ENCODE measurements at places on chromosomes 3 and 15.

GRCh38 chr3:21446027-21446426 is 305.0 kb downstream of the ZNF385D start:
- DNase-seq, result no peak

DNA sequence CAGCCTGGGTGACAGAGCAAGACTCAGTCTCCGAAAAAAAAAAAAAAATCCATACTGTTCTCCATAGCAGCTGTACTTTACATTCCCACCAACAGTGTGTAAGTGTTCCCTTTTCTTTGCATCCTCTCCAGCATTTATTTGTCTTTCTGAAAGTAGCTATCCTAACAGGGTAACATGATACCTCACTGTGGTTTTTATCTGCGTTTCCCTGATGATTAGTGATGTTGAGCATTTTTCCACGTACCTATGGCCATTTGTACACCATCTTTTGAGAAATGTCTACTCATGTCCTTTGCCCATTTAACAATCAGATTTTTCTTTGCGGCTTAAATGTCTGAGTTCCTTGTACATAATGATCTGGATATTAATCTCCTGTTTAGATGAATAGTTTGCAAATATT is 119.3 kb downstream of the RFX7 start:
- no peak for DNase-seq

GRCh38 chr3:62521464-62522105 is 148.2 kb upstream of the FEZF2 start:
- DNase-seq, result no peak

DNA sequence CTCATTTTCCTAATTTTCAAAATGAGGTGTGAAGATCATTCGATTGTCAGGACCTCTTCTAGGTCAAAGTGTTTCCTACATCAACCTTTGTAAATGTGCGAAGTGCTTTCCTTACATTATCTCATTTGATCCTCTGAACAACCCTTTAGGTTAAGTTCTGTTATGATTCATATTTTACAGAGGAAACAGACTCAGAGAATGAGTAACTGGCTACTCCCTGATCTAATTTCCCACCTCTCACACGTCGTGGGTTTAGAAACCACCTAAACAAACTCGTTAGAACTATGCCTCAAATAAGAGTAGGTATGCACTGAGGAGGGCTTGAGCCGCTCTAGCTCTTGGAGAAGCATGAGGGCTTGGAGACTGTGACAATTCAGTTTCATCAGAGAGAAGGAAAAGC is 148.6 kb downstream of the CD47 start:
- DNase-seq, result no peak

- DNase-seq, result no peak
Measured at GRCh38 chr3:71641674-71642073, 58.1 kb upstream of the FOXP1 start.

DNA sequence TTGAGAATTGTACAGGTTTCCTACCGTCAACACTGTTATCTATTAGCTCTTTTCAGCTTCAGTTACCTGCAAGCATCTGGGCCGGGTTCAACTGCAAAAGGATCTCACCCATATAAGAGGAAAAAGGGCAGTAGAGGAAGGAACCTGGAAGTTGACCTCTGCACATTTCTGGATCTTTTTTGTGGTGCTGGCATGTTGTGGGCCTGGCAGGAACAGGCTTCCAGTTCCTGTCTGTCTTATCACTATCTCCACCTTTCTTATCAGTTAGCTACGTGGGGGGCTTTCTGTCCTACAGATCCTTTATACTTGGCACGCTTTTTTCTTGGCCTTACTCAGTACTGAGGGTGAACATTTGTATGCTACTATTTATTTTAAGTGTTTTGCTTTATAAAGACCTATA is 42.2 kb upstream of the TJP1 start:
- DNase-seq, result no peak

DNA sequence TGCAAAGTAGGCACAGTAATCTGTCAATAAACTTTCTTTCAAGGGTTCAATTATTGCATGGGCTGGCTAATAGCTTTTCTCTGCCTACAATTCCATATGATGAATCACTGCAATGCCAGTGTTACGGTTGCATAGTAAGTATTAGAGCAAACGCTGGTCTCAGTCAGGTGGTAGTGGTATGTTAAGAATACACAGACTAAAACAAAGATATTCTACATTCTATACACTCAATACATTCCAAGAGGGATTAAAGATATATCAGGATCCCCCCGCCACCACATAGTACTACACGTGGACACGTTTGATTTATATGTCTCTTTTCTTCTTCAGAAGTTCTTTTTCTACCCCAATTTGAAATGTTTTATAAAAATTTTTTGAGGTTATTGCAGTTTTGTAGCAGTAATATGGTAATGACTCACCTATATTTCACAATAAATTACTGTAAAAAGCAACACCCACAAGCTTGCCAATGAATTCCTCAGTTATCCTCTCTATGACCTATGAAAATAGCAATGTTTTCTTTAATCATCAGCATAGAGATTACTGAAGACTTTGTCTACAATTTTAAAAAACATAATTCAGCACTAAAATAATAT is 68.2 kb downstream of the CD200R1L start:
- no peak for DNase-seq

DNA sequence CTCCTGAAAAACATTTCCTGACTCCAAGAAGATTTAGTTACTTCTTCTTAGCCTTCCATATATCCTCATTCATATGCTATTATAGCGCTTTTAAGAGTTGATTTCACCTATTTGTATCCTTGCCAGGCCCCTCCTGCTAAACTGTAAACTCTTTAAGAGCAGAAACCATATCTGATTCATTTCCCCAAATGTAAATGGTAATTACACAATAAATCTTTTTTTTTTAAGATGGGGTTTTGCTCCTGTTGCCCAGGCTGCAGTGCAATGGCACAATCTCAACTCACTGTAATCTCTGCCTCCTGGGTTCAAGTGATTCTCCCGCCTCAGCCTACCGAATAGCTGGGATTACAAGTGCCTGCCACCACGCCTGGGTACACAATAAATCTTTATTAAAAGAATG is 4.5 kb downstream of the DLEC1 start:
- DNase-seq, result no peak

DNA sequence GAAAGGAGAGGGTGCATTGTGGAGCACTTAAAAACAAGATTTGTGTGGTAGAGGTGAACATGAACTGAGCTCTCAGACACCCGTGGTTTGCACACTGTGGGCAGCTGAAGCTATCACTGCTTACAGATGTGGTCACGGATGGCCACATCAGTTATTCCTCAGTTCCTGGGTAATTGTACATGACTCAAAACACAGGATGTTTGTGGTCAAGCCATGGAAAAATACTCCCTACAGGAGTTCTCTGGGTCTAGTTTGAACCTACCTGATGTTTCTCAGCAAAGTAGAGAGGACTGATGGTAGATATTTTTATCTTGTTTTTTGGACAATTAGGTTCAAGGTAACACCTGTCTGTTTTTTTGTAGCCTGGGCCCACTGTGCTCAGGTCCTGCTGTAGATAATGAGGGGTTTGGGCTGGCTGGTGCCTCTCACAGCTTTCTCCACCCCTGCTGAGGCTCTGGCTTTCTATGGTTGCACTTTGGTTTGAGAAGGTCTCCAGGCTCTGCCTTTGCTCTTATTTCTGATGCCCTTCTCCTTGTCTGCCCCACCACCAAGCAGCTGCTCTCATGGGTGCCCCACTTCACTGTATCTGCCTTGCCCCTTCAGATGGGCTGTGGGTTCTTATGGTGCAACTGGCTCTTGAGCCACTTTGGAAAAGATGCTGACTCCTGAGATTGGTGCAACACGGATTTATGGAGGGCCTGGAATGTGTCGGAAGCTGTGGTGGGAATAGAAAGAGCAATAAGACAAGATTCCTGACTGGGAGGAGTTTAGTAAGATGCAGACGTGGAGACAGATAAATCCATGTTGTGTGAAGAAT is 40.1 kb downstream of the CDCP1 start:
- DNase-seq, result no peak

- no peak for DNase-seq
Measured at GRCh38 chr3:9785602-9786001, 6.7 kb downstream of the TADA3 start.

DNA sequence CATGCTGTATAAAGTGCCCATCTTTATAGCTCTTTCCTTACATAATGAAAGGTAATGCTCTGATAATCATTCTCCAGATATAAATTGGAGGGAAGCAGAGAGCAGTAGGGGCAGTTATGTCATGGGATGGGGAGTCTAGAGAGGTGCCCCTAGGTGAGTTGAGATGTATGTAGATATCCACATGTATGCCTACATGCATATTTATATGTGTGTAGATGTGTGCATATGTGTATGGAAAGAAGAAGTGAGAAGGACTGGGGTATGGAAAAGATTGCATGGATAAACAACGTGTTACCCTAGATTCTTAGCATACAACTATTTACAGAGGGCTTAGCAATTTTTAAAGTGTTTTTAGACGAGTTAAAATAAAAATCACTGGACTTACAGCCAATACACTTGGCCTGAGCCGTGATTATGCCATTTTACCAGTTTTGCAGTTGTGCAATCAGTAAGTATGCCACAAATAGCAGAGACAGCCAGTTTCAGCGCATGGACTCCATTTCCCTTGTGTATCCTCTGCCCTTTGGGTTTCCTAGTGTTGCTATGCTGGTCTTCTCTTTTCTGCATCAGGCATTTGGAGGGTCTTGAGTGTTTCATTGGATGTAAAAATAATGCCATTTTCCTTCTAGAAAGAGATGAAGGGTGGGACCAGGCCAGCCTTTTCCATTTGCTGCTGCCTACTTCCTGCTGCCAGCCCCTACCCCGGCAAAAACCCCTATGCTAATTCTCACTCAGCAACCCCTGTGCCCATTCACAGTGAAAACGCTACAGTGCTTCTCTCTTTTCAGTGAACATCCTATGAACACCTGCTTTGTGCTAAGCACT is 199.4 kb upstream of the NR2E3 start:
- no peak for DNase-seq

DNA sequence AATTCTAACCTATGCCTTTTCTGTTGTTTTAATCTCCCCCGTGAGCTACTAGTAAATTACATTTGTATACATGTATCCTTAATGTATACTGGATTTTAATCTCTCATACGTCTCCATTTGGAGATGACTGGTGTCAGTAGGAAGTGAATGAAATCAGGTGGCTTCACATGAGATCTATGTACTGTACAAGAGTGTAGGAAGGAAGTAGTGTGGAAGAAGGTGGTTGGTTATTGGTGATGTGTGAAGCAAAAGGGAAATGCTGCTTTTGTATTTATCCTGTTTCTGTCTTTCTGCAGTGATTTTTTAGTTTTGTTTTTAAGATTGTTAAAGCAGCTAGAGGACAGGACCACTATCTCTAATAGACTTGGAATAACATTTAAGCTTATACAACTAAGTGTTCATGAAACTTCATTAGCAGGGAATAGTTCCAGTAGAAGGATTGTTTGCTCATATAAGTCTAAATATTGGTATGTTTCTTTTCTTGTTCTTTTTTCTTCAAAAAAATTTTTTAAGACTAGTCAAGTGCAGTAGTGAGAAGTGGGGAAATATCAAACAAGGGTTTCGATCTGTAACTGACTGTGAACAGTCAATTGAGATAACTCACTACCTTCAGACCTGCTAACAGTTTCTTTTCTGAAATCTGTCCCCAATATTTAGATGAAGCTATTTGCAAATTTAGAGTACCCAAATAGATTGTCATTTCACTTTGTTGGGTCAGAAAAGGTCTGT is 15.3 kb downstream of the SNX1 start:
- no peak for DNase-seq

DNA sequence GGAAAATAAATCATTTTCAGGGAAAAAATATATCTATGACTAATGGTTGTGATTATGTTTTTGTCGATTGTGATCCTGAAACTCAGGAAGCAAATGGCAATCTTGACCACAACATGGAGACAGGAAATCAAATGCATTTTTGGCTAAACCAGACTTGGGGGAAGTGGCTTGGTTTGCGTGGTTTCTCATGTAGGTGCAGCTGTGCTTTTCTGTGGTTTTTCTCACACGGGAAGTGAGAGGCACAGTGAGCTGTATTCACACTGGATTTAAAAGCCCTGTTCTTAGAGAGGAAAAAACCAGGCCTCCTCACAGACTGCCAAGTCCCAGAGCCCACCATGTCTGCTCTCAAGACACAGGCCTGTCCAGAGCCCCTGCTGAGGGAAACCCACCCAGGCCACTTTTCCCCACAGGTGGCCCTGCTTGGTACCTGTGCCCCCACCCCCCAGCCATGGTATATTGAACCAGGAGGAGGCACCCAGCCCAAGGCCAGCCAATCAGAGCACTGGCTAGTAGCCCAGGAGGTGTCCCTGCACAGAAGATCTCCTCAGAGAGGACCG is 46.1 kb downstream of the BTD start:
- no peak for DNase-seq

DNA sequence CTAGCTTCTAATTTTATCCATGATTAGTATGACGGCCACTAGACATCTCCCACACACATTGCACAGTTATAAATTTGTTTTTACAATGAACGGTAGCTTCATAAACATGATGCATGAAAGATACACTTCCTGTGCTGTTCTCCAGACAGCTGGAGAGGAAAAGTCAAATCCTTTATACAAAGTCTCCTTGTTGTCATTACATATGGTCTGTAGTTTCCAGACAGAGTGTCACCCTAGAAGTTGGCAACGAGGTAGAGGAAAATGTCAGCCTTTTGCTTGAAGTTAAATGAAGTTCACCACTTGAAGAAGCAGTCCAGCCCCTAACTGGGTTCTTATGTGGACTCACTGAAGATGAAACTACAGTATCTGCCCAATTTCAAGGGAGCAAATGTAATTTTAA is 253.0 kb upstream of the P2RY1 start:
- DNase-seq, result no peak

DNA sequence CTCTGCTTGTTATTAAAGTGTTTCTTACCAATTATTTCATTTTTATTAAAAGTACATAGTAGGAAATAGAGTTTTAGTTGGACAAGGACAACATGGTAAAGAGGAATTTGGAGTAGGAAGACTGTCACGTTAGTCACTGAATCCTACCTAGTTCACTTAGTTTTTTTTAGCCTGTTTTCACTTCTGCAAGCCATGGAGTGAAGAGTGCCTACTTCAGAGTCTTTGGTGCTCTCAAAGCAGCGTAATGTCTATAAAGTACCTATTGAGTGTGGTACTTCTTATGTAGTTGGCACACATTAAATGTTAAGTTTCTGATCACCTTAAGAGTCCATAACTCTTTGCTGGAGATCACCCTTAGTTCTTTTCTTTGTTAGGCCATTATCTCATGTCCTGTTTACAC is 78.7 kb downstream of the LPP start:
- DNase-seq, result no peak

DNA sequence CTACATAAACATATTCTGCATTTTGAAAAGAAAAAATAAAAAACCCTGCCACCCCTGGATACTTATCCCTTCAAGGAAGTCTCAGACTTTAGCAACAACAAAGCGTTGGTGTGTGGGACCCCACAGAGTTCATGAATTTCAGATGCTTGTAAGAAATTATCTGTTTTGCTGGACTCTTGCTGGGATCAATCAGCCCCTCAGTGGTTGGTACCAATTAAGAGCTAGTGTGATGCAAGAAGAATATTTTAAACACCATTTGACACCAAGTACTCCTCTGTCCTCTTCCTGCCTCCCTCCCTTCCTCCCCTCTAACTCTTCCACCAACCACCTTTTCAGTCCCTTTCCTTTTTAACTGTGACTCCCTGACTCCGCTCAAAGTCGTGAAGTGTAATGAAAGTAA is 51.5 kb downstream of the SST start:
- peak; percentile 16 for DNase-seq
